ENCODE measurements at places on chromosomes 4 and X. TPM values are rescaled to one million over a fixed set of nuclear protein-coding genes. Genes with fewer than 3 reads are reported as not detected.

GRCh38 chr4:40309250-40309774 is 25.8 kb upstream of the CHRNA9 start:
- DNase-seq: peak; percentile 91

The TRAPPC11 gene
- 21.6 TPM for total RNA-seq

The PNCK gene
- not detected for total RNA-seq

DNA sequence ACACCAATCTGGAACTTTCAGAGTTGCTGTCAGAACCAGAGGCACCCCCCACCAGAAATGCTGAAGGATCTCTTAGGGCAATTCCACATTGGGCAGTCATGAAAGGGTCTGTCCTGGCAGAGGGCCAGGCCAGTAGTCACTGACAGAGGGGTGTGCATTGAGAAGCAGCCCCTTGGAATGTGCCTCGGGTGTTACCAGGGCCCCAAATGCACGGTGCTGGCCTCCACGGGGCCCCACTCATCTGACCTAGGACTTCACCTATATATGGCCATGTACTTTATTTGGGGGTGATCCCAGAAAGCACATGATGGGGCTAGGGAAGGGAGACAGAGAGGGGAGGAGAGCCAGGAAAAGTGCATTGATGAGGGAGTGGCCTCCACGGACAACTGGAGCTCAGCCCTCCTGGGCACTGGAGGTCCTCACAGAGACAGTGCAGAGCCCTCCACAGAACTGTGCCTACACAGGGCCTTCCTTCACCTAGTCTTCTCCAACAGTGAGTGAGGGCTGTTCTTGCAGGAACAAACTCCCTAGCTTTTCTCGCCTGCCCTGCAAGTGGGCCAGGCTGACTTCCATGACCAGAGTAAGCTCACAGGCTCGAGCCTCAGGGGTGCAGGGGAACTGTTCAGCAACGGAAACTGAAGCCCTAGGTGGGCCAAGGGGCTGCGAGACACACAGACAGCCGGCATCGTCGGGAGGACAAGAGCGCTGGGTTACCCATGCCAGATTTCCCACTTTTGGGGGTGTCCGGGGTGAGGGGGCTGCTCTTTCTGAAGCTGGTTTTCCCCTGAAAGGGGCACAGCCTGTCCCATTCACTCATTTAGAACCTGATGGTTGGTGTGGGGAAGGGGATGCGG is 136.2 kb downstream of the HMX1 start:
- DNase-seq: no peak

DNA sequence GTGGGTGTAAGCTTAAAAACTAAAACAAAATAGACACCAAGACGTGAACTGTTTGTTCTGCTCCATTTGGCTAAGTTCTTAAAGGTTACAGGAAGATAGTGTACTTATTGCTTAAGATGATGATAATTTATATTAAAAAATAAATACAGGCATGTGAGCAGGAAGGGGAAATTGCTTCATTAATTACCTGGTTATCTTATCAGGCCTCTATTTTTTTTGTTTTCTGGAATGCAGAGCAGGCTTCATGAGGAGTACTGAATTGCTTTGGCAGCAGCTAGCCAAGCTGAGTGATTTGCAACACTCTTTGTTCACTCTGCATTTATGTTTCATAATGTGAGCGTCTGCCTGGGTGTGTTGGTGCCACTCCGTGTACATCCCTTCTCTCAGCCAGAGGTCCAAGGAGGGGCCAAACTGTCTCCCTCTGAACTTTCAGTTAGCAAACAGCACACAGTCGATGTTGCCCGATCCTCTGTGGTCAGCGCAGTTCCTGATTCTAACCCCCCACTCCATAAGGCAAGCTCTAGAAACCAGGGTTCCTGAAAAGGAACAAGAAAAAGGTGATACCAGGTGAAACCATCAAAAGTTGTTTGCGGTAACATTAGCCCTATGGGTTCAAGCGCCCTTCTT is 348.2 kb downstream of the SPRY1 start:
- DNase-seq: peak; percentile 84

- no peak for DNase-seq
Observed at GRCh38 chr4:34880246-34880645, 1364.1 kb downstream of the ARAP2 start.
